ENCODE measurements at places on chromosomes 1 and 21. TPM values are rescaled to one million over a fixed set of nuclear protein-coding genes. Genes with fewer than 3 reads are reported as not detected.

DMBX1 gene
- not detected for polyA plus RNA-seq

DNA sequence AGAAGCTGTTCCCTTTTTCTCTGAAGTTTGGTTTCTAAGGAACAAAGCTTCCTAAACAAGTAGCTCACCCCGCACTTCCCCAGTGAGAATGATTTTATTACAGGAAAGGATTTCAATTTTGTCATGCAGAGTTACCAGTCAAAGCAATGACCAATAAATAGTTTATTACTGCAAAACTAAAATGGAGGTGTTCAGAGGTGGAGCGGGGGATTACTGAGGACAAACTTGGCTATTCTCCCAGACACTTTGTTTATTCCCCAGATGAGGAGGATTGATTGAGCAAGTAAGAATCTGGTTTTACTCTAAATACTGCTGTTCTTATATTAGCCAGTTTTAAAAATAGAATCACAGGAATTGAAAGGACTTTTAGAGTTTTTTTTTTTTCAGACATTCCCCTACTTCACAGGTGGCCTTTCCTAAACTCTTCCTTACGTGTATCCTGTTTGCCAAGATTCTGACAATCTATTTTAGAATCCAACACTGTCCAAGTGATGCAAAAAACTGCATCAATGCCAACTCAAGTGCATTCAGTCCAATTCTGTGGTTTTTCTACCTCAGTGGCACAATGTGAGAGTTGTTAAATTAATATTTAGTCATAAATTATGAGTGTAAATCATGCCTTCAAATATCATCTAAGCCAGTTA lies 136.1 kb downstream of the TNFSF18 start:
- DNase-seq = peak; percentile 67

PPIAL4G gene
- not detected for polyA plus RNA-seq

KCNJ9 gene
- not detected for polyA plus RNA-seq

- peak; percentile 6 for DNase-seq
Observed at GRCh38 chr21:17925000-17925610, 105.9 kb upstream of the C21orf91 start.

CEP104 gene
- 29.0 TPM for polyA plus RNA-seq

CD244 gene
- polyA plus RNA-seq = not detected

- no peak for DNase-seq
Observed at GRCh38 chr1:157194731-157195520, 56.7 kb upstream of the ETV3 start.

DNA sequence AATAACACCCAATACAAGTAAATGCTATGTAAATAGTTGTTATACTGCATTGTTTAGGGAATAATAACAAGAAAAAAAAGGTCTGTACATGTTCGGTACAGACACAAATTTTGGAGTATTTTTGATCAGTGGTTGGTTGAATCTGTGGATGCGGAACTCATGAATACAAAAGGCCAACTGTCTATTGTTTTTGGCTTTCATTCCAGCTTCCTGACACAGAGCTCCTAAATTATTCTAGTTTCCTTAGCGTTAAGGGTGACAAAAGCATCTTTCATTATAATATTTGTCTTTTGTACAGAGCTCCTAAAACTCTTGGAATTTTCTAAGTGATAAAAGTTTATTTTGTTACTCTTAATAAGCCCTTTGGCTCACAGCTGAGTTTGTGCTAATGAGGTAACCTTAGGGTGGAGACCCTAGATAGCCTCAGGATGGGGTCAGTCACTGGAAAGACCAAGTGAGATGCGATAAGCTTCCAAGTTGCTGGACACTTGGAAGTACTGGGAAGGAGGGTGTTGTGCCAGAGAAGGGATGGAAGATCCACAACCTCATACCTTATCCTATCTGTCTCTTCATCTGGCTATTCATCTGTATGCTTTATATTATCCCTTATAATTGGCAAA lies 57.4 kb upstream of the PRRC2C start:
- DNase-seq = no peak

GRCh38 chr1:78095593-78095992 lies 49.8 kb downstream of the GIPC2 start:
- no peak for DNase-seq

GRCh38 chr1:91851130-91852010 lies 34.6 kb downstream of the TGFBR3 start:
- peak; percentile 68 for DNase-seq

DNA sequence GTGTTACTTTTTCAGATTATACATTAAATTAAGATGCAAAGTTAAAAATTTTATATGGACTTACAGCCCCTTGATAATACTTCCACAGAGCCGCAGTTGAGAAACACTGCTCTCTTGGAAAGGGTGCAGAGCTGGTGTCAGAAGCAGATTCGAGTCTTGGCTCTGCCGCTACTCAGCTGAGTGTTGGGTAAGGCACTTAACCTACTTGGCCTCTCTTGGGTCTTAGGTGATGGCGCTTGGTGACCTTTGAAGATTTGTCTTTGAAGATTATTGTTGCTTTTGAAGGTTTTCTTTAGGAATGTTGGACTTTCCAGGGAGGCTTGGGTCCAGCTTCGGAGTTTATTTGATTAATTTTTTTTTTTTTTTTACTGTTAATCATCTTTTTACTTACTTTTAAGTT lies 48.5 kb downstream of the CAMTA1 start:
- DNase-seq = no peak

DNA sequence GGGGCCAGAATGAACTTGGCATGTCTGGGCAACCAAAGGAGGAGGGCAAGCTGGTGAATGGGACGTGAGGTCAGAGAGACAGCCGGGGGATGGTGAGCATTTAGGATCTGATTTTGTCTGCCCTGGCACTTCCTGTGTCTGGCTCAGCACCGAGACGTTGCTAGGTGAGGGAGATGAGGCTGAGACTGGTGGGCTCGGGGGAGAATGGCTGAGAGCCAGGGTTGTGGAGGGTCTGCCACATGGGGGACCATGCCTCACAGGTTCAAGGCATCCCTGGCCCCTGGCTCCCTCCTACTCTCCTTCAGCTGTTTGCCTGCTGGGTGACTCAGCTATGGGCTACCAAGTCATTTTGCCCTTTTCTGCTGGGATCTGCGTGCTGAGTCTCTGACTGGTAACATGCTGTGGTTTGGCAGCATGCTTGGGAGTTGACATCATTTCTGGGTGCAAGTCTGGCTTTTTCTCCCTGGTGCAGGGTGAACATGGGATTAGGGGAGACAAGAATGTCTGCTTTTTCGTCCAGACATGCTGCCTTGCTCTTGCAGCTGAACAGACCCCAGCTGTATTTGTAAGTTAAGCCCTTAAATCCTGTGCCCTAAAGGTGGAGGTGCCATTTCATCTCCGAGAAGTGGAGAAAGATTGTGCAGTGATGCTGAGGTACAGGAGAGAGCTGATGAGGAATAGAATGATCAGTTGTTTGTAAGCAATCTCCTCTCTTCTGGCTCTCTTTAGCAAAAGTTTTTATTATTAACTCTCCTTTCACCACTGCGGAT lies 17.6 kb downstream of the GALNT2 start:
- peak; percentile 96 for DNase-seq

OR2AK2 gene
- not detected for polyA plus RNA-seq

DNA sequence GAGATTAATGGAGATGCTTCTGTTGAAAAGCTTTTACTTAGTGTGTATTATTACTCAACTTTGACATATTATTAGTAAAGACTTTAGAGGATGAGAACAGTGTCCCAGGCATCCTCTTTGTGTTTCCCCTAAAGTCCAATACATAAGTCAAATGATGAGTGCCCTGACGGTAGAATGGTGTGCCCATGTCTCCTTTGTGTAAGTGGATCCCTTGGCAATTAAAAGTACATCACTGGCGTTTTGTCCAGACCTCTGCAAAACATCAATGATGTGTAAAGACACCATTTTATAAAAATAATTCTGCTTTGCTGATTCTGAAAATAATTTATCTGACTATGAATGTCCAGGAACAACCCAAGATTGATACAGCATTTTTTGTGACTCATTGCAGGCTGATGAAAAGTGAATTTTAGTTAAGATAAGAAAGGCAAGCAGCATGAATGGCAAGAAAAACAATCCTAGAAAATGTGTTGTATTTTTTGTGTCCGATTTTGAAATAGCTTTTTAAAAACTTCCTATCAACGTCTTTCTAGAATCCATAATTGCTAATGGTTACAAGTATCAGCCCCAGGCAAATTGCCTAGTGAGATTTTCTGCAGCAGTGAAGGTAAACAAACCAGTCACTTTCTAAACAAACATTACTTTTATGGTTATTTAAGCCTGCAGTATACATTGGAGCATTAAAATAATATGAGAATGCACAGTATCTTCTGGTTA lies 251.5 kb downstream of the PTPRC start:
- DNase-seq = peak; percentile 15

- DNase-seq = no peak
Observed at GRCh38 chr1:48499211-48499735, 27.3 kb upstream of the SPATA6 start.

DNA sequence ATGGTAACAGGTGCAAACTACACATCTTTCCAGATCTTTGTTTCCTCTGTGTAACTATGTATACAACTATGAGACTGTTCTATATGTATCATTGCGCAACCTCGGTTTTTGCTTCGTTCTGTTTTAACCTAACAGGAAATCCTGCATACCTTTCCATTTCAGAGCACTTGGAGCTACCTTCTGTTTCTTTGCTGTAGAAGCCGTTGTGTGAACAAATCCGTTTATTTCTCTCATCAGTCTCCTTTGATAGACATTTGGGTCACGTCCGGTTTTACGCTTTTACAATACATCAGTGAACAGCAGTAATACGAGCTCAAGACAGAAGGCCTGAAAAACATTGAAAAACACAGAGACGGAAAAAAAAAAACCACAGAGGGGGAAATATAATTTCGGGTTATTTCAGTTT lies 10.5 kb downstream of the ATP5IF1 start:
- DNase-seq = no peak

GRCh38 chr21:38668541-38668940 lies 137.2 kb upstream of the ETS2 start:
- no peak for DNase-seq

DNA sequence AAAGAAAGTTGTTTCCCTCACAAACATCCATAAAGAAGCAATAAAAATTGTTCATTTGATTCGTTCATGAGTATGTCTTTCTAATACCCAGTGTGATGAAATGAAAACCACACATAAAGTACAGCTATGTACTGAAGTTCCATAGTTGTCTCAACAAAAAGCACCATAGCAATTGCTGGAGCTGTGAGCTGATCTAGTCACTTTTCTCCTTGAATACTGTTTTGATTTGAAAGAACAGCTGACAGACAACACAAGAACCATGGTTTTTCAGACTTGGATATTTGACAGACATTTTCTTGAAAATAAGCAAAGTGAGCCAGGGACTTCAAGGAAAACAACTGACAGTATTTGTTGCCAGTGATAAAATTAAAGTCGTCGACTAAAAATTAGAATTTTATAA lies 237.1 kb upstream of the PLD5 start:
- DNase-seq = no peak

DNA sequence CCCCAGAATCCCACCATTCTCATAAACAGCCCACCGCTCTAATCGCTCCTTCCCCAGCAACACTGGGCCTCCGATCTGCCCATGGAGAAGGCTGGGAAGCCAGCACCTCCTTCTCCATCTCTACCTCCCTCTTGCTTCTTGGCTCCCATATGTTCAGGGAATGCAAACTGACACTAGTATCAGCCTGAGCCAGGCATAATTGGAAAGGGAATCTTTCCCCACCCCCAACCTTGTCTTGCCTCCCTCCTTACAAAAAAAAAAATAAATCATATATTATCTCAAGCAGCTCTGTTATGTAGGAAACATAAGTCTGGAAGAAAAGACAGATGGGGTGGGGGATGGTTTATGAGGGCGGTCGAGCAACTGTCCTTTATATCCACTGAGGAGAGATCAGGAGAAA lies 127.2 kb downstream of the NAV1 start:
- DNase-seq = no peak

- no peak for DNase-seq
Observed at GRCh38 chr1:242426271-242426905, 98.1 kb downstream of the PLD5 start.

GRCh38 chr1:172343240-172344160 lies 77.0 kb upstream of the C1orf105 start:
- peak; percentile 69 for DNase-seq

- DNase-seq = no peak
Observed at GRCh38 chr1:185337246-185337645, 20.2 kb upstream of the IVNS1ABP start.

GRCh38 chr1:215595231-215595630 lies 28.1 kb downstream of the KCTD3 start:
- no peak for DNase-seq

IFI44 gene
- polyA plus RNA-seq = 4.3 TPM

DNA sequence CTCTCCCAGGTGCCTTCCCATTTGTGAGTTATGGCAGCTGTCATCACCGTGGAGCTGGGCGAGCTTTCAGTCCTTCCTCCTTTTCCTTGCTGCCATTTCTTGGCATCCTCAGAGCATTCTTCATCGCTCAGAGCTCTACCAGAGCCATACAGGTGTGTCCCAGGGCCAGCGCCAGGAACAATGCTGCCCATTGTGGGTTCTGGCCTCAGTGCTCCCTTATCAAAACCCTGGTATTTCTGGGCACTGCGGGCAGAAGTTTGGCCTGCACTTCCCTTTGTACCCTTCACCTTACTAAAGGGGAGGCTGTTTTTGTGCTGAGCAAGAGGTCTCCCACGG lies 28.5 kb downstream of the RASSF5 start:
- no peak for DNase-seq

DNA sequence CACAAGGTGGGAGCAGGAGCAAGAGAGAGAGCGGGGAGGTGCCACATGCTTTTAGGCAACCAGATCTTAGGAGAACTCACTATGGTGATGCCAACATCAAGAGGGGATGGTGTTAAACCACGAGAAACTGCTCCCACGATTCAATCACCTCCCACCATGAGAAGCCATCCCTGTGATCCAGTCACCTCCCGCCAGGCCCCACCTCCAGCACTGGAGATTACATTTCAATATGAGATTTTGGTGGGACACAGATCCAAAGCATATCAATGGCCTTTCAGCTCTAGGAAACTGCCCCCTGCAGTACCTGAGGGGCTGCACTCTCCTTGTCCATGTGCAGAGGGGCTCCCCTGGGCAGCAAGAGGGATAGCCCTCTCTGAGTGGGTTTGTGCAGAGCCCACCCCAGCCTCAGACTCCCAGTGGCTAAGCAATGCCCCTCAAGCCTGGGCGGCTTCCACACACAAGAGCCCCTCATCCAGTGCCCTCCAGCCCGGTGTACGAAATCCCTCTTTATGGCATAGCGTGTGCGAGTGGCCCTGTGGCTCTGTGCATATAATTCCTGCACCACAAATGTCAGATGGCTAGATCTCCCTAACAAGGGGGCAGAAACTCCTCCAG lies 15.5 kb upstream of the PRDM16 start:
- DNase-seq = no peak

DNA sequence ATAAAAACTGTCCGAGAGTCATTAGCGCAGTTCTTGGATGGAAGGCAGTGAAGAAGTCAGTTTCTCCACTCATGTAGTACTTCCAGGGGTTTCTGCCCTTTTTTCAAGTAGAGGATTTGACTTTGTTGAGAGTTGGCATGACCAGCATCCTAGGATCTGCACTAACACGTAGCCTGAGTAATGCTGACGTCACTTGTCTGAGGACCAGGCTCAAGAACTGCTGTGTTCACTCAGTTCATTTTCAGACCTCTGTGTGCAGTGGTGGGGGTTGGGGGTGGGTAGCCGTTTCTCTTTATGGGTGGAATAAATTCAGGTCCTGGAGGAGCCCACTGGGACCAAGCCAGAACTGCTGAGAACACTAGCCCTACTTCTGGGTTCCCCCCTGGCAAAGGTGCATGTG lies 53.3 kb downstream of the MRPS6 start:
- DNase-seq = peak; percentile 30
